ENCODE measurements at places on chromosomes 2 and 18.

- no peak for DNase-seq
These were observed 6.3 kb downstream of the VIT start for GRCh38 chr2:36702781-36703180.

DNA sequence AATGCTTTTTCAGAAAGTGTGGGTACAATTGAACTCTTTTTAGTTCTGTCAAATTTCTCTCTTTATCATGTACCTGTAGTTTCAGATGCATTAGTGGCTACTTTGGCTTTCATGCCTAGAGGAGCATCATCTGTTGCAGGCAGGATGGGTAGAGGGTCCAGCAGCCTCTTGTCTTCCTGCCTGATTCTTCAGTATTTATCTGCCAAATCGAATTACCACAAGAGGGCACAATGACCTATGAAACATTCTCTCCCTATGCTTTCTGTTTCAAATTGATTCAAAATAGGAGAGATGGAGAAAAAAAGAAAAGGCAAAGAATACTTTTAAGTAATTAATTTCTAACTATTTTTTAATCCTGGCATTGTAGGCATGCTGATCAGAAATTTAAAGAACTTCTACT lies 477.2 kb downstream of the TRIB2 start:
- no peak for DNase-seq

DNA sequence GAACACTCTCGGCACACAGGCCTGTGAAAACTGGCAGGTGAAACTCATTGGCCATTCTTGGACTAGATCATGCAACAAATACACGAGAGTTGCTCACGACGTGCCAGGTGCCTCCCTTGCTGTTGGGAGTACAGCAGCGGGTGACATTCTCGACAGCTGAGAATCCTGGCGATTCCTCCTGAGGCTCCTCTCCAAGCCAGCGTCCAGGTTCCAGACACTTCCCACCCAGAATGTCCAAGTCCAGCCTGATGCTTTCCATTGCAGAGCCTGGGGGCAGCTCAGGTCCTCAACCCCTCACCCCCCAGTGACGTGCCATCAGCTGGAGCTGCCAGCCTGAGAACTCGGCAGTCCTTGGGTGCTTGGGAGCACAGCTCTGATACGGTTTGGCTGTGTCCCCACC lies 124.2 kb downstream of the PXDN start:
- DNase-seq = no peak

GRCh38 chr2:6228251-6228650 lies 536.1 kb downstream of the SOX11 start:
- no peak for DNase-seq

DNA sequence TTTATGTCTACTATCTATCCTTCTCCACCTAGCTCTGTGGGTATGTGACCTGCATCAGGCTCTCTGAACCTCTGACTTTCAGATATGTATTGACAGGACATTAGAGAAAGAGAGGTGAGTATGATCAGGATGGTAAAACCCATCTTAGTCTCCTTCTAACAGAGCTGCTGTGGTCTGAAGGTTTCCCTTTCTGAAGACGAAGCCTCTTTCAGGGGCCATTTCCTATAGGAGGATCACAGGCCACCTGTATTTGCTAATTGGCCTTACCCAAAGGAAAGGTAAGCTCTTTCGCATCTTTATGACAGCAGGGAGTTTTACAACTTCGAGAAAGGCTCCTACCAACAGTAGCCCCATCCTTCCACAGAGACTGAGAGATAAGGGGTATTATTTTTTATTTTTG lies 442.9 kb downstream of the KCNJ3 start:
- DNase-seq = no peak

- DNase-seq = no peak
These were observed at the start of gene RSAD2 for GRCh38 chr2:6877402-6878304. RSAD2 (plus strand) TSS chr2:6877777; CDS start chr2:6877801, 24 bp downstream.

- DNase-seq = no peak
These were observed 807.8 kb upstream of the CDH2 start for GRCh38 chr18:28984731-28985130.

- DNase-seq = no peak
These were observed 38.2 kb downstream of the ACVR1 start for GRCh38 chr2:157837851-157838441.

DNA sequence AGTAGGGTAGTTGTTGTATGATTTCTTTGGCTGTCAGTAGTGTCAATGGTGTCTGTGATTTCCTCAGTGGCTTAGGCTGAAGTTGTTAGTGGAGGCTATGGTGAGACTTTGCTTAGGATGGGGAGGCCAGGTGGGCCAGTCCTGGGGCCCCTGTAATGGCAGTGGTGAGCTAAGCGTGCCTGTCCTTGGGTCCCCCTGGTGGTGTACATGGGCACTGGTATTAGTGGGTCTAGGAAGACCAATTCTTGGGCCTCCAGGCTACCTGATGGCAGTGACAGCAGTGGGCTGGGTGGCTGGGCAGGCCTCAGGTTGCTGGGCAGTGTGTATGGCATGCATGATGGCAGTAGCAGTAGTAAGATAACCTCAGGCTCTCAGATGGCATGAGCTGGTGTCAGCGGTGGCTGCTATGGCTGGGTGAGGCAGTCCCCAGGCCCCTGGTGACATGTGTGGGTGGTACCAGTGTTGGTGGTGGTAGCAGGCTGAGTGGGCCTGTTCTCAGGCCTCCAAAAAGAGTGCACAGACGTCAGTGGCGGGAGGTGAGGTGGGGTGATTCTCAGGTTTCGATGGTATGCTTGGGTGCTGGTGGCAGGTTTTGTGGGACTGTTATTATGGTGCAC lies 103.2 kb downstream of the KLHL14 start:
- no peak for DNase-seq
